ENCODE measurements at places on chromosomes 16 and 17. TPM values are rescaled to one million over a fixed set of nuclear protein-coding genes. Genes with fewer than 3 reads are reported as not detected.

Gene AMDHD2
- 88.0 TPM for polyA plus RNA-seq

Gene C17orf78
- polyA plus RNA-seq, result 6.0 TPM

Gene ATP2A1
- polyA plus RNA-seq, result 4.1 TPM

Gene MYL4
- 5.0 TPM for polyA plus RNA-seq

Gene CD7
- polyA plus RNA-seq, result 8.6 TPM

Gene NLRP1
- 29.1 TPM for polyA plus RNA-seq

Gene RNF222
- 0.13 TPM for polyA plus RNA-seq

Gene RAB37
- 14.3 TPM for polyA plus RNA-seq

Gene KCNJ2
- 1.4 TPM for polyA plus RNA-seq

- peak overlapping the region; percentile 65 for H3K27ac ChIP-seq
- H3K4me1 ChIP-seq, result peaks cover 31% of the 10 kb centered on the region
- peak; percentile 83 for DNase-seq
- no peak overlapping the region for H3K4me3 ChIP-seq
- H3K36me3 ChIP-seq, result peaks cover 41% of the 10 kb centered on the region
Measured at GRCh38 chr17:45393411-45393810, 39.3 kb downstream of the ARHGAP27 start.

DNA sequence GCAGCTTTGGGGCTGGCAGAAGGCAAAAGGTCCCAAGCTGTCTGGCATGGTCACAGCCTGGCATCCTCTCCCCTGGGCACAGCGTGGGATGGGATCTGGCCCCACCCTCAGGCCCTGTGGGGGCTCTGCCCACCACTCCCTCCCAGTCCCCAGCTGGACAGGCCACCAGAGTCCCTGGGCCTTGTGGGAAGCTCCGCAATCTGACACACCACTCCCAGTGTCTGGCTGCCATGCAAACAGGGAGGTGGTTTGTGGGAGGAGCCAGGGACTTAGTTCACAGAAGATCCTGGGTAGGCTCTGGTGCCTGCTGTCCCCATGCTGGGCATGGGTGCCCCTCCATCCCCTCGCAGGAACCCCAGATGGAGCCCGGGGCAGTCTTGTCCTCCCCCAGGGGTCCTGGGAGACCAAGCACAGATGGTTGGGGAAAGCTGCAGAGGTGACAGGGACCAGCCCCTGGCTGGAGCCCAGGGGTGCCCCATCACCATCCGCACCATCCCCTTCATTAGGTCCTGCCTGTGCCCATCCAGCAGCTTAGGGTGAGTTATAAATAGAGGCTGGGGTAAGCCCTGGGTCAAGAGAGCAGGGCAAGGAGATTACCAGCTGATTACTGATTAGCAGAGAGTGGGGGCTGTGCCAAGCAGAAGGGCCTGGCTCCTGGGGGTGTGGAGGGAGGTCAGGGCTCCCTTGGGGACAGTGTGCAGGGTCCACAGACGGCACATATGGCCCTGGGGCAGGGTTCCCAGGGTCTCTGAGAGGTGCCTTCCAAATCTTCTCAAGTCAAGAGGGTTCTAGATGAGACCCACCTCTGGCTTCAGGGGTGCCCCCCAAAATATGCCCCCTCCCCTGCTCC, 6.2 kb downstream of the FSCN2 start:
- no peak overlapping the region for H3K27ac ChIP-seq
- peaks cover 29% of the 10 kb centered on the region for H3K4me1 ChIP-seq
- peaks cover 24% of the 10 kb centered on the region for H3K27me3 ChIP-seq
- DNase-seq, result no peak

DNA sequence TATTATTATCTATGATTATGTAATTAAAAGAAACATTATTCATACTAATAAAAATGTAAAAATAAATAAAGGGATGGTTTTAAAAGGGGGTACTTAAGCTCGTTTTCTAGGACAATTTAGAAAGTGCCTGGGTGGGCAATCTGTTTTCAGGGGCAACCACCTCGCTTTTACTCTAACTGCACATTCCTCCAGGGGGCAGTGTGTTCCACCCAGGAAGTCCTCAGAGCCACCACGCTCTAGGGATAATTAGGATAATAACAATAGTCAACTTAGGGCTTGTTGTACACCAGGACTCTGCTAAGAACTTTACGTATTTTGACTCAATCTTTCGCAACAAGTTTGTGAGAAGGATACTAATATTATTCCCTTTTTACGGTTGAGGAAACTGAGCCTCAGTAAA, 396.7 kb upstream of the MAF start:
- H3K4me3 ChIP-seq, result no peak overlapping the region
- H3K27ac ChIP-seq, result no peak overlapping the region
- no peaks in the 10 kb centered on the region for H3K36me3 ChIP-seq
- peaks cover 24% of the 10 kb centered on the region for H3K4me1 ChIP-seq
- no peaks in the 10 kb centered on the region for H3K27me3 ChIP-seq

DNA sequence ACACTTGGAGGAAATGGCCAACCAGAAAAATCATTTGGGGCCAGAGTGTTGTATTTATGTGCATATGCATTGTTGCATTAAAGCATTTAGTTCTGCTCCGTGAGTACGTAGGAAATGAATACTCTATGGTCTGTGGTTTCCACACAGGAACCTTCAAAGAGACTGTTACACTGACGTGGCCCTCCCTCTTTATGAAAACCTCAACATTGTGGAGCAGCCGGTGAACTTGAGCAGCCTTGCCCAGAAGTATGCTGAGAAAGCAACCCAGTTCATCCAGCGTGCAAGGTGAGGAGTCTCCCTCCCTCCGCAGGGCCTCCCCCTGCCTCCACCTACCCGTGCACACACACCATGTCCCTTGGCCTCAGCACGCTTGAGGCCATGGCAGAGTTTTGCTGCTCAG, 65.2 kb downstream of the ARSG start:
- no peak overlapping the region for H3K27ac ChIP-seq
- H3K27me3 ChIP-seq, result no peaks in the 10 kb centered on the region
- no peak overlapping the region for H3K4me3 ChIP-seq
- no peaks in the 10 kb centered on the region for H3K36me3 ChIP-seq
- peak; percentile 14 for DNase-seq

GRCh38 chr17:75124041-75124818, 7.3 kb downstream of the NT5C start:
- no peak overlapping the region for H3K4me3 ChIP-seq
- no peaks in the 10 kb centered on the region for H3K27me3 ChIP-seq
- H3K27ac ChIP-seq, result peak overlapping the region; percentile 96
- peaks cover 10% of the 10 kb centered on the region for H3K36me3 ChIP-seq
- H3K4me1 ChIP-seq, result peaks cover 19% of the 10 kb centered on the region

DNA sequence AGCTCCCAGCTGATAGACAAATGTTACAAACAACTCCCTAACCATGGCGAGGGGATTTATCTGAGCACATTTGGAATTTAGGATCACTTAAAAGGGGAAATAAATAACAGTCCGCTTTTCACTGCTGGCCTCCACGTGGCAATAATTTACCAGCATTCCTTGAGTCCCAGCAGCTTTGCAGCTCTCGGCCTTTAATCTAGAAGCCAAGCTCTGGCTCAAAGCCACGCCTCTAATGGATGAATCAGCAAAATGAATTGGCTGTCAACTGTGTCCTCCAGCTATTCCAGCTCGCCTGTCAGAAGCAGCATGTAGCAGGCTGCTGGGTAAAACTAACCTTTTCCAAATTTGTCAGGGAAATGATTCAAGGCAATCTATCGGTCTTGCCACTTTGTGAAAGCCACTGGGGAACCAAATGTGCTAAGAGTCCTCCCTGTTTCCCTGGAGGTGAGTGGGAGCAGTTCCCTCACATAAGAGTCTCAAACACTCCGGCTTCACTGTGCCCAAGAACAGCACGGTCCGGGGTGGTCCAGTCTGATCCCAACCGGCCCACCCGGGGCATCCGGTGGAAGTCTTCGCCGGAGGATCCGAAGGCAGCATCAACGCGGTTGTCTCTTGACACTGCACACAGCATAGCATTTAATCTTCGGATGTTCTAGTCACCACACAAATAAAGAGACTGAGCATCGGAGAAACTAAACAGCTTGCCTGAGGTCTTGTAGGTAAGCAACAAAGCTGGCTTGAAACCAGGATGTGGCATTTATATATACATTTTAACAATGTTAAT, 143.3 kb downstream of the PARN start:
- DNase-seq, result peak; percentile 79
- H3K27me3 ChIP-seq, result no peaks in the 10 kb centered on the region
- H3K4me3 ChIP-seq, result no peak overlapping the region
- no peak overlapping the region for H3K27ac ChIP-seq
- H3K4me1 ChIP-seq, result peaks cover 7% of the 10 kb centered on the region

DNA sequence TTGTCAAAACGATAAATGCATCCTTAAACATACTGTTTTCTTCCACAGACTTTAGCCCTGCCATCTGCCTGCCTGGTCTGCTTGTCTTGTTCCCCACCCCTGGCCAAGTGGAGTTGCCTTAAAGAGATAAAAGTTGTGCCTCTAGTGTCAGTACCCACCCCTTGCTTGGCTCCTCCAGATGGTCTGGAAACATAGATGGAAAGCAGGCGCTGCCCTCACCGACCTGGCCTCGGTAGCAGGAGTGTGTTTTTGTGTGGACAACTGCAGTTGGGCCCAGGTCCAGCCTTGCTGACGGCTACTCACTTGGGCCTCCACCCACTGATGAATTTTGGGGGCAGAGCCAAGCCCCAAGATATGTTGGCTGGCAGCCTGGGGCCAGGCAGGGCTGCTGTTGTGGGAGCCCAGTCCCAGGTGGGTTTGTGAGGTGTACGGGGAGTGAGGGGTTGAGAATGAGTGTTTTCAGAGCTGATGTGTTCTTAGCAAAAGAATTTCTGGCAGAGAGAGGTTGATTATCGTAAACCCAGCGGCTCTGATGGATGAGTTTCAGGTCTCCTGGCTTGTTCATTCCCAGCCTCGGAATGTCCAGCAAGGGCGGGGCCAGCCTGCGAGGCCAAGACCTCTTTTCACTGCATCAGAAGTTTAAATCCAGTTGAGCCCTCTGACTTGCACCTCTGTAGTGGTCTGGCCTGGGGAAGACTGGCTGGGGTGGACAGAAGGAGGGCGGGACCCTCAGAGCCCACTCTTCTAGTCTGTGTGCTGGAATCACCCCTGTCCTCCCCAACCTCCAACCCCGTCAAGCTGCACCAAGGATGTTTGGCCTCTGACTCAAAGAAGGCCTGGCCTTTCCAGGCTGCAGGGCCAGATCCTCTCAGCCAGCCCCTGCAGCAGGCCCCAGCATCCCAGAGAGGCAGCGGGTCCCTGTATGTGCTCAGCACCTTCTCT, 179.7 kb downstream of the RAB11FIP4 start:
- no peaks in the 10 kb centered on the region for H3K27me3 ChIP-seq
- no peaks in the 10 kb centered on the region for H3K36me3 ChIP-seq
- no peak overlapping the region for H3K27ac ChIP-seq
- DNase-seq, result no peak
- H3K4me1 ChIP-seq, result no peaks in the 10 kb centered on the region
- H3K4me3 ChIP-seq, result no peak overlapping the region

DNA sequence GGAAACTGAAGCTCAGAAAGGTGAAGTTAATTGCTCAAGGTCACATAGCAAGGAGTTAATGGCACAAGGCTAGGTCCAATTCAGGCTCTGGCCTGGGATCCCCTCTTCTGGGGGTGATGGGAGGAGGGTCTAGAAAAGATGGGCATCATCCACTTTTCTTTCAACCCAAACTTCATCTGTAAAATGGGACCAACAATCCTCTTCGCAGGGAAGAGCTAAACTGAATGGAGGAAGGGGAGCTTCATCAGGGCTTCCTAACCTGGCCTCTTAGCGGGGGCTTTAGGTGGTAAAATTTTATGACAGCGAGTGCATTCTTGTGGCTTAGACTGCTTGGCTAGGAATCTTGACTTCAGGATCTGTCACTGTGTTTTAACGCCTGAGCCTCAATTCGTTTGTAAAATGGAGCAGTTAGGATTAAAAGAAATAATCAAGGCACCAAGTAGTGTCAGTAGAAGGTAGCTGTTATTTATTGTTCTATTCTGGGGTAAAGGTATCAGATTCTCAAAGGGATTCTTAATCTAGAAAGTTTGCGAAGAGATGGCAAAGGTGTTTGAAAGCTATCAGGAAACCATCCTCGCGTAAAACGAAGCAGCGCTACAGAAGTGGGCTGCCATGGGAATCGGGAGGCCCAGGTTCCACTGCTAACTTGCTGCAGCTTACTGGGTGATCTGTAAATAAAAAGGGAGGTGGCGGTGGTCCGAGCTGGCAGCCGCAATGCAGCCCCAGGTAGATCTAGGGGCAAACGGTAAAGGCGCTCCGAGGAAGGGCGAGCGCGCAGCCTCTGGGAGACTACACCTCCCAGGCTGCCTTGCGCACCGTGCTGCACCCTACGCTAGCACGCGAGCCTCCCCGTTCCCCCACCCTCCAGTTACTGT, 1.5 kb upstream of the SRCAP start:
- peak overlapping the region; percentile 99 for H3K27ac ChIP-seq
- no peaks in the 10 kb centered on the region for H3K27me3 ChIP-seq
- H3K36me3 ChIP-seq, result peaks cover 23% of the 10 kb centered on the region
- H3K4me1 ChIP-seq, result peaks cover 9% of the 10 kb centered on the region
- DNase-seq, result no peak
- H3K4me3 ChIP-seq, result peak overlapping the region; percentile 98

- no peaks in the 10 kb centered on the region for H3K36me3 ChIP-seq
- peak; percentile 46 for DNase-seq
- H3K4me3 ChIP-seq, result no peak overlapping the region
- peaks cover 29% of the 10 kb centered on the region for H3K4me1 ChIP-seq
- H3K27me3 ChIP-seq, result no peaks in the 10 kb centered on the region
Measured at GRCh38 chr17:50421308-50422051, 4.5 kb upstream of the ACSF2 start.

- no peak overlapping the region for H3K4me3 ChIP-seq
- no peaks in the 10 kb centered on the region for H3K4me1 ChIP-seq
- no peaks in the 10 kb centered on the region for H3K36me3 ChIP-seq
- DNase-seq, result no peak
Measured at GRCh38 chr16:54506741-54507500, 220.3 kb upstream of the IRX3 start.

DNA sequence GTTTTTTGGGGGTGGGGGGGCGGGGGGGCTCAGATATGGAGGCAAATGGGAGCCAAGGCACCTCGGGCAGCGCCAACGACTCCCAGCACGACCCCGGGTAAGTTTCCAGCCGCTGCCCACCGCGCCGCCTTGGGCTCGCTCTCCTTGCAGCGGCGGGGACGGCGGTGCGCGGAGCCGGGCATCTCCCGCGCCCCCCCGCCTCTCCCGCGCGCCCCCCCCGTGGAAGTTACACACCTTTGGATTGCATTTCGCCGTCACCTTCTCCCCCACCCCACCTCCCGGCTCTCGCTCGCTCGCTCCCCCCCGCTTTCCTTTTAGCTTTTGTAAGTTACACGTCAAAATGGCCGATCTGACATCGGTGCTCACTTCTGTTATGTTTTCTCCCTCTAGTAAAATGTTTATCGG, 387 bp downstream of the MSI2 start:
- no peak for DNase-seq
- H3K36me3 ChIP-seq, result peaks cover under 1% of the 10 kb centered on the region
- H3K4me1 ChIP-seq, result peaks cover 17% of the 10 kb centered on the region
- H3K4me3 ChIP-seq, result peak overlapping the region; percentile 82

GRCh38 chr17:76599694-76600460, 14.2 kb upstream of the ST6GALNAC2 start:
- H3K27ac ChIP-seq, result no peak overlapping the region
- DNase-seq, result no peak
- no peaks in the 10 kb centered on the region for H3K4me1 ChIP-seq

- H3K27me3 ChIP-seq, result no peaks in the 10 kb centered on the region
Measured at GRCh38 chr16:57966204-57966771, 4.6 kb downstream of the CNGB1 start.

Measured in large intestine (tissue), 12 donors.